ENCODE measurements at places on chromosomes 7 and 10.

GRCh38 chr7:45028138-45028919 is 28.3 kb downstream of the CCM2 start:
- DNase-seq: no peak

DNA sequence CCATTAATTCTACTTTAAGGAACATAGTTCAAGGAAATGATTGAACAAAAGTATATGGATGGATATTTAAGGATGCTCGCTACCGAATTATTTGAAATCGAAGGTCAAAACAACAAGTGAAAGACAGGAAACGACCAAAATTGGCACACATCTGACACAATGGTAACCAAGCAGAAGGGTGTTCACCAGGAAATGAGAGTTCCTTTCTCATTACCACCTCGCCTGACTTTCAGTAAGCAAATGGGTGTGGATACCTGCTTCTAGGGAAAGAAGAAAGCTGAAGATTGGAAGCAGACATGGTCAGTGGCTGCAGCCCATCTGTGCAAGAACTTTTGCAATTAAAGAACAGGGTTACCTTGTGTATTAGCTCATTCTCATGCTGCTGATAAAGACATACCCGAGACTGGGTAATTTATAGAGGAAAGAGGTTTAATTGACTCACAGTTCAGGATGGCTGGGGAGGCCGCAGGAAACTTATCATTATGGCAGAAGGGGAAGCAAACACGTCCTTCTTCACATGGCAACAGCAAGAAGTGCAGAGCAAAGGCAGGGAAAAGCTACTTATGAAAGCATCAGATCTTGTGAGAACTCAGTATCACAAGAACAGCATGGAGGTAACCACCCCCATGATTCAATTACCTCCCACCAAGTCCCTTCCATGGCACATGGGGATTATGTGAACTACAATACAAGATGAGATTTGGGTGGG is 6.2 kb upstream of the TMEM273 start:
- no peak for DNase-seq

- no peak for DNase-seq
These were observed 140.2 kb upstream of the AHR start for GRCh38 chr7:17158261-17158660.

- DNase-seq: peak; percentile 41
These were observed 47.4 kb upstream of the GNAI1 start for GRCh38 chr7:80087051-80087770.

- DNase-seq: no peak
These were observed 103.8 kb upstream of the PCDH15 start for GRCh38 chr10:54904833-54905232.

DNA sequence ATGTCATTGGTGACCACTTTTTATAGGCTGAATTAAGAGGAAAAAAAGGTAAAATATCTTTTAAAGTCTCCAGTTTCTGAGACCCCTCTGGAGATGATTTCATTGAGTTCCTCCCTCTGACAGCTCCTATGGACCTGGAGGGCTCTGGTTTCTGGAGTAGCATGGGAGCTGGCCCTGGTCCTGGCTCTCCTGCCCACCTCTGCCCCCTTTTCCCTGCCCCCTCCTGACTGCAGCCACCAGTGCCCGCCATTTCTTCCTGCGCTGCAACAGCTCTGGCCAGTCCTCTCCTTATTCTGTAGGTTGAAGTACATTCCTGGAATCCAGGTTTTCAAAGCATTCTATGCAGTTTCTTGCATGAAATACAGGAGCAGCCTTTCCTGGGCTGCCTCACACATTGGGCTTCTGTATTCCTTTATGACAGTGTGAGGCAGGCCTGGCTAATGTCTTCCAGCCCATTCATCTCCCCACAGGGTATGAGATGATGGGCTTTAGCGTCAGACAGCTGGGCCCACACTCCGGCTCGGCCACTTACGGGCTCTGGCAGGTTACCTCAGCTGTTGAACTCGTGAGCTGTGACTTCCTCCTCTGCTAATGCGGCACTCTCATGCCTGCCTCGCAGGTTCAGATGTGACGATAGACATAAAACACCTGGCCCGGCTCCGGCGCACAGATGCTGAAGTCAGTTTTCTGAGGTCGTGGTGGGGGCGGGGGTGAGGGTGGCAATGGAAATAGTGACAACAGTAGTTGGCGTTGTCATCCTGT is 101.7 kb downstream of the MGMT start:
- DNase-seq: peak; percentile 86

GRCh38 chr10:121700416-121700815 is 102.2 kb upstream of the FGFR2 start:
- no peak for DNase-seq

DNA sequence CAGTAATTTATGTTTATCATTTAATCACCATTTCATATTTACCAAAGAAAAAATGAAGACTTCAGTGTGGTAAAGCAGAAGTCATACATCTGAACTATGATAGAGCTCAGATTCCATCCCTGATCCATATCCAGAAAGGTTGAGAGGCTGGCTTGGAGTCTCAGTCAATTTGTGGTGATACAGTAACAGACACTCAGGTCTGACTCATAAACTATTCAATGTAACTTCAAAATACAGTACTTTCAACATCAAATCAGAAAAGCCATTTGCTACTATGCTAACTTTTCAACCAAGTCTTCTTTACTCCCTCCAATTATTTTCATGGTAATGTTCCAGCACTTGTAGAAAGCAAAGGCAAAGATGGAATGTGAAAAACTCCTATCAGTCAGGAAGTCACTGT is 190.4 kb downstream of the HDAC9 start:
- DNase-seq: no peak

- DNase-seq: no peak
These were observed 239.9 kb upstream of the KCND2 start for GRCh38 chr7:120033114-120033513.

DNA sequence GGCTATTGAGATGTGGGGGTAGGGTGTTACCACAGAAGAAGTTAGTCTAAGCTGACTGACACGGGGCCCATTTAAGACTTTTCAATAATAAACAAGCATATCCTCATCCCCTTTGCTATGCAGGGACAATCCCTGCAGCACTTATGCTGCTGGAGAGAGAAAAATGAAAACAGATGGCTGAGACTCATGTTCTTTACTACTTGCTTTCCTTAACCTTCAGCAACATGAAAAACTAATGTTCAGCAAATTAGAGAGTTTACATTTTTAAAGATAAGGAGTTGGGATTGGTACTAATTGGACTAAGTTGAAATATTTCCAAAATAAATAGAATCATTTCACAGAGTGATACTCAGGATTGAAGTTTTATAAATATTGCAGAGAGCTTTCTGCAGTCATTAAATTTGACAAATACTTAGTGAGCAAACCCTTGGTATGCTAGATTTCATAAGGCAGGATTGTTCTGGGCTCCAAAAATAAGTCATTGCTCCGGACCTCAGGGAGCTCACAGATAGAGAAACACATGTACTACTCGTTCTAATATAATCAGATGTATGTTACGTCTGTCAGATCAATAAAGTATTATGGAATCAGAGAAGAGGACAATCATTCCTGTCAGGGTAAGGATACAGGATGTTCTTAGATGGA is 147.1 kb upstream of the LRRN3 start:
- DNase-seq: peak; percentile 24

DNA sequence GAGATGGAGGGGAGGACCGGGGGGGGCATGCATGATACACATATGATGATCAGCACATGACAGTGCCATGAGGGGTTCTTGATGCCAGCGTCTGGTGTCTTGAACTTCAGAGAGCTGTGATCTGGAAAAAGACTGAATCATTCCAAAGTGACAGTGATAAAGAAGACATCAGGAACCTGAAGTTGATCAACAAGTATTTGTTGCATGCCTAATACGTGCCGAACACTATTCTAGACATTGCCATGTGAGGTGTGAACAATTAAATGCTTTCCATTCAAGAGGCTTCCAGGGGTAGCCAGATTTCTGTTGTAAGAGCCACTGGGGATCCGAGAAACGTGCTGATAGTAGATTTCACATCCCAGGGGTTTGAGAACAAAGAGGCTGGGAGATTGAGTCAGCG is 6.2 kb downstream of the MCM10 start:
- DNase-seq: no peak

DNA sequence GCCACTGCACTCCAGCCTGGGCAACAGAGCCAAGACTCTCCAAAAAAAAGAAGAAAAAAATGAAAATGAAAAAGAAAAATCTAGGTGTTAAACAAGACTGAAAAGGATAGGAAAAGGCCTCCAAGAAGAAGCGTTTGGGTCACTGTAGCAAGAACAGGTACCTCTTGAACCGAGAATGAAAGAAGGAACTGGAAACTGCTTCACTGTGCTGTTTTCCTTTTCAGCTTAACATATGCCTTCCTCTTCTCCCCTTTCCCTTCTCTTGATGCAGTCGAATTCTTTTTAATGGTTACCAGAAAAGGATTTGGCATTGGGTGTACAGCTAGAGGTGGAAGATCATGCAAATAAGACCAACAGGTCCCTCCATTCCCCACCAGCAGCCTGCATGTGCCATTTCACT is 28.1 kb downstream of the LRRC4 start:
- no peak for DNase-seq

GRCh38 chr7:156123362-156123761 is 311.1 kb upstream of the SHH start:
- DNase-seq: no peak

DNA sequence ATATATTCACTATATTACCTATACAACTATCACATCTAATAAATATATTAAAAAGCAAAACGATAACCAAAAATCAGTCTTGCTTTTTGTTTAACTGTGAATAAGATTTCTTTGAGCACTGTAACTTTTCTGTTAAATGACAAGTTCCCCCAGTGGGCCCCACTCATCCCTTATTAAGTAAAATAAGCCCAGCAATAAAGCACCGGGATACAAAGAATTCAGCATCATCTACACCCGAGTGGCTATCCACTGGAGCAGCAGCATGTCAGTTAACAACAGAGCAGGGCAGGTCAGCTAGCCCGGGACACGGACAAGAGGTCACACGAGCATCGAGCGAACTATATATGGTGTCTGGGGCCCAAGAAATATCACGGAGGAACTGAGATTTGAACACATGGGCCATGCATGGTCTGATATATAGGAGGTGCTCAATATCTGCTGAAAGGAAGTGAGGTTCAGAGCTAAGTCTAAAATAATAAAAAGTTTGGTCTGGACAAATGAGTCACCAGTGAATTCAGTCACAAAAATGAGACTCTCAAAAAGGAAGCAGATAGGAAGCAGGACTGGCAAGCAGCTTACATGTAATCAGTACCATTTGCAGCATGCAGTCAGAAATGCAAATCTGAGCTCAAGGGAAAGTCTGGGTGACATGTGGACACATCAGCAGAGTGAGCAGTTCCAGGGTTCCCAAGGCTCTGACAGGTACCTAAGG is 4.1 kb downstream of the ERCC6 start:
- DNase-seq: no peak

GRCh38 chr7:42522227-42522991 is 285.4 kb upstream of the GLI3 start:
- DNase-seq: peak; percentile 15

GRCh38 chr10:87615856-87616255 is 43.8 kb upstream of the PAPSS2 start:
- no peak for DNase-seq

DNA sequence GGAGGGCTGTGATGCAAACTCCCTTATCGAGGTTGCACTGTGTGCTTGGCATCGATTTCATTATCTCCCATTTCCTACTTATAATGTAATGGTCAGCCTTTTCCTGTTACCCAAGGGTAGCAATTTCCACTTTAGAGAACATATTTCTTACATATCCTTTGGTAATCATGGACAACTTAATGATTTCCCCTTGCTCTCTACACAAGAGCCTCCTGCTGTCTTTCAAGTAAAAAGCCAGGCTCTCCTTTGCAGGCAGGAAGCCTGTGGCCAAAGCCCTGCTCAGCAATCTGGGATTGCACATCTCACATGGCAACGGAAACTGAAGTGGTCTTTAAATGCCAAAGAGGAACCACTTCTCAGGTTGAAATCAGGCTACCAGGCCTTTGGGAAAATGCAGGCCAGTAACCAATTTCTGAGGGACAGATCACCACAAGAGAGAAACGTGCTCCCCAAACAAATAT is 86.7 kb upstream of the IKZF1 start:
- DNase-seq: no peak

DNA sequence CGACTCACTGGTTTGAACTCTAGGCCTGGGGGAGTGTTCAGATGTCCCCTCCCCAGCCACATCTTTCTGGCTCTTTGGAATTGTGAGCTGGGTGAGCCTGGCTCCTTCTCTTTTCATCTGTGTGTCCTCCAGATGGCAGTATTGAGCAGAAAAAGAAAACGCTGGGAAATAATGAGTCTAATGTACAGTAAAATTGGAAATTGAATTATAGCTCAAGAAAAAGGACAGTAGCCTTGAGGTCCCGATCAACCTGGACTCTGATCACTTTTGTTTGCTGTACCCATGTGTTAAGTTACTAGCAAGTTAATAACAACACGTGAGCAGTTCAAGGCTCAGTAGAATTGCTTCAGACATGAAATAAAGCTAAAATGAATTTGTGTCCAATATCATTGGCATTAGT is 77.9 kb downstream of the SNX10 start:
- peak; percentile 88 for DNase-seq

DNA sequence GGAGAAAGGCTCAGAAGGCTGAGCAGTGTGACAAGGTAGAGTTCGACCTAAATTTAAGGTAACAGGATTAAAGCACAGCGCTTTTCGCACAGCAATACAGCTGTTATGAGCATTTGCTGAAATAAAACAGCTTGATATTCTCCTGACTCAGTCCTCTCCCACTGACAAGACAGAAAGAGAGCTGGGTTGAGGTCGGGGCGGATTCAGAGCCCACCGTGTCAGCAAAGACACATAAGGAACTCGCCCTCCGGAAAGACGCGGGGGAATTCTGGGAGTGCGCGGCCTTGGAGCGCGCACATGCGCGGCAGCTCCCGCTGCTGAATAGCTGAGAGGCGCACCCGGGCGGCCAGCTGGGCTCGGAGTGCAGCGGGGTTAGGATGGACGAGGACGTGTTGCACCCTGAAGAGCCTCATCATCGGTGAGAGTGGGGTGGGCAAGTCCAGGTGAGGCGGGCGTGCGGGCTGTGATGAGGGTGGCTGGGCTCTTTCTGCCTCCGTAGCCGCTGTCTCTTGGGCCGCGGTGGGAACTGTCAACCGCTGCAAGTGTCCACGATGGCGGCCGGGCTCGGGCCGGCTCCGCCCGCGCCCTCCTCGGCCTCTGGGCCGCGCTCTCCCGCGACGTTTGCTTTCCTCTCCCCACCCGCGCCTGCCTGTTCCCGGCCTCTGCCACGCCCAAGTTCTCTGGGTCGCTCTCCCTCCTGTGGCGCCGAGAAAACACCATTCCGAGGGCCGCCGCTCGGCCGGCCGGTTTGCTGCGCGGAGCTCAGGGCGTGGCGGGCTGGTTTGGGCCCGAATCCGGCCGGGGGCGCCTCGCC is 120.6 kb downstream of the LYZL1 start:
- peak; percentile 83 for DNase-seq

GRCh38 chr7:157271991-157272324 is 64.8 kb upstream of the DNAJB6 start:
- DNase-seq: peak; percentile 81

GRCh38 chr10:50991456-50992355 is 82.6 kb upstream of the PRKG1 start:
- DNase-seq: peak; percentile 63

GRCh38 chr7:66356277-66356721 is 151.2 kb downstream of the TPST1 start:
- no peak for DNase-seq

DNA sequence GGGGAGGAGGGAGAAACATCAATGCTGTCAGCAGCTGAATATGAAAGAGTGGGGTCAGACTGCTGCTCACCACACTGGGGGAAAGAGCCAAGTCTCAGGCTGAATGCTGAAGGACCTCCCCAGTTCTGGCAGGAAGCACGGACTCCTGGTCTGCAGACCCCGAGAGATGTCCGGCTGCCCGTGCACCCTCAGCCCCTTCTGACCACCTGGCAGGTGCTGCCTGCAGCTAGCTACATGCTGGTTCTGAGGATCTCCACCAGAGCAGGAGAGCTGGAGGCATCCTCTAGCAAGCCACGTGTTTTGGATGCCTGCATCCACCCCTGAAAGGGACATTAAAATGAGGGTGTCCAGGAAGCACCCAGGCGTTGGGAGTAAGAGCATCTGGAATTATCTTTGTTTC is 74.2 kb downstream of the HTR5A start:
- DNase-seq: no peak

Data from tongue (tissue), 3 donors.